Parietal lobe (tissue), 2 donors: ENCODE measurements at places on chromosomes 11 and 22. TPM values are rescaled to one million over a fixed set of nuclear protein-coding genes. Genes with fewer than 3 reads are reported as not detected.

OR51B5 gene
- 3.1 TPM for total RNA-seq

AIFM3 gene
- 4.7 TPM for total RNA-seq

MIAT gene
- total RNA-seq = 490 TPM

LDHAL6A gene
- 0.94 TPM for total RNA-seq

CTSW gene
- not detected for total RNA-seq

MRGPRF gene
- total RNA-seq = not detected

LYVE1 gene
- total RNA-seq = 1.3 TPM

CTSF gene
- 47.9 TPM for total RNA-seq
